ENCODE measurements at places on chromosomes 3 and 15.

GRCh38 chr3:21372316-21372715 is 378.7 kb downstream of the ZNF385D start:
- no peak for DNase-seq

GRCh38 chr3:169965562-169966427 is 812 bp upstream of the SEC62 start:
- no peak for DNase-seq

GRCh38 chr3:155702745-155703591 is 41.9 kb downstream of the PLCH1 start:
- peak; percentile 67 for DNase-seq

GRCh38 chr3:175702956-175703355 is 843.8 kb downstream of the NAALADL2 start:
- no peak for DNase-seq

GRCh38 chr3:185793381-185793780 is 31.5 kb downstream of the IGF2BP2 start:
- DNase-seq = no peak

DNA sequence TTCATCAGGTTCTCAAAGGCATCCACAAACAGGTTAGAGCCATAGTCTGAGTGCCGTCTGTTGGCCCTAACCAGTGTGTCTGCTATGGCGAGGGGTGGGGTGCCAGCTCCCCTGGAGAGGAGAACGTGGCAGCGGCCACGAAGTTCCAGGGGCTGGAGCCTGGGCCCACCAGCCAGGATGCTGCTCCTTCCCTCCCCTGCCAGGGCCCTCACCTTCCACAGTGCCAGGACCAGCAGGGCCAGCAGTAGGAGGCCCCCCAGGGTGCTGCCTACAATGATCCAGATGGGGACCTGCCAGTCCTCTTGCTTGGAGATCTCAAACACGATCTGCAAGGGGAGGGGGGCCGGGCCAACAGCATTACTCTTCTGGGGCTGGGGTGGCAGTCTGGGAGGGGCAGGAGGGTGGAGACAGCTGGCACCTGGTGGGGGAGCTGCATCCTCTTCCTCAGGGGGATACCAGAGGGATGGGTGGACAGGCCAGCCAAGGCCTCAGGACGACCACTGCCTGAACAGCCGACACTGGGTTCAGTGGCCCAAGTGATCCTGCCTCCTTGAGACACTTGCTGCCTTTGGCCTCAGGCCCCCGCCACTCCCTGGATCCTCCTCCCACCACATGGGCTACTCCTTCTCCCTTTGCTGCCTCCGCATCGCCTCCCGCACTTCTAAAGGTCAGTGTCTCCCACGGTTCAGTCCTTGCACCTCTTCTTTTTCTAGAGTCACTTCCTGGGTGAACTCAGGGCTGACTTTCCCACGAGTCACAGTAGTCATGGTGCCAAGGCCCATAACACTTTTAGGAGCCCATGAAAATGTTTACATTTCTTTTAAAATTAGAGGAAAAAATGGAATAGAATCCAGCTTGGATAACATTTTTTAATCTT is 26.3 kb downstream of the FEM1B start:
- no peak for DNase-seq

DNA sequence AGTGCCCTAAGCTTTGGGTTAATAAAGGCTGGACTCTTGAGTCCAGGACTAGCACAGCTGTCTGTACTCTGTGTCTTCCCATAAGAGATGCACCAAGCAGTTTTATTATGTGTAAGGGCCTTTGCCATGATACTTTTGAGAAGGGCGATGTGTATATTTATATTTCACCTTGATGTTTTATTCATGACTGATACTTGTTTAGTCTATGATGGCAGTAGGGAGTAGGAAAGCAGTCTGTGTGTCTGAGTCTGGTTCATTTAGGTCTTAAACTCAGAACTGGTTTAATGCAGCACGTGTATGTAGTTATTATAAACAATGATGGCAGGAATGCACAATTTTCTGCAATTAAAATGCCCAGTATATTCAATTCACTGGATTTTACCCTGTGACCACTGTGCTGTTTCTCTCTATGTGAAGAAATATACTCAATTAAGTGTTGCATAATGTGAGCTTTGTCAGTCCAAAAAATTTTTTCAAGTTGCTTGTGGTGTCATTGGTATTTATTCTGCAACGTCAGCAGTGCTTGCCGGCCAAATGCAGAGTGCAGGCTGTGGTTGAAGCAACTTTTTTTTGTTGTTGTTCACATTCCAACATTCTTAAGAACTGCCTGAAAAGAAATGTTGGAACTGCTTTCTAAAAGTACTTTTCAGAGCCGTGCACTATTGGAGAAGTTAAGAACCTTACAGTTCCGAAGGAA is 423.7 kb upstream of the SEMA6D start:
- peak; percentile 74 for DNase-seq

GRCh38 chr15:51335538-51336410 is 2.6 kb downstream of the CYP19A1 start:
- no peak for DNase-seq

DNA sequence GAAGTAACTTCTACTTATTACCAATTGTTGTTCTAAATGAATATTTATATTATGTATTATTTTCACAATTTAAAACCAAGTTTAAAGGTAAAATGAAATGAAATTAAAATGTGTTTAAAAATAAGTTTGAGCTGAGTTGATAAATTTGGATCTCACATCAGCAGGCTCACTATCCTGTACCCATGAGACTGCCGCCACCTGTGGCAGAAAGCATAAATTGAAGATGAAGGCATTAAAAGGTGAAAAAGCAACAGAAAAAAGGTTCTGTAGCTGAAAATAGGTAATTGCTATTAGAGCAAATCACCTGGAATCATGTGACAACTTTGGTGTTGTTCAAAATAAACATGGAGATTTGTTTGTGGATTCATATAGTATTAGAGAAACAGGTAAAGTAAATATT is 133.0 kb upstream of the CADM2 start:
- no peak for DNase-seq

GRCh38 chr3:11130385-11130784 is 23.9 kb upstream of the HRH1 start:
- DNase-seq = no peak

DNA sequence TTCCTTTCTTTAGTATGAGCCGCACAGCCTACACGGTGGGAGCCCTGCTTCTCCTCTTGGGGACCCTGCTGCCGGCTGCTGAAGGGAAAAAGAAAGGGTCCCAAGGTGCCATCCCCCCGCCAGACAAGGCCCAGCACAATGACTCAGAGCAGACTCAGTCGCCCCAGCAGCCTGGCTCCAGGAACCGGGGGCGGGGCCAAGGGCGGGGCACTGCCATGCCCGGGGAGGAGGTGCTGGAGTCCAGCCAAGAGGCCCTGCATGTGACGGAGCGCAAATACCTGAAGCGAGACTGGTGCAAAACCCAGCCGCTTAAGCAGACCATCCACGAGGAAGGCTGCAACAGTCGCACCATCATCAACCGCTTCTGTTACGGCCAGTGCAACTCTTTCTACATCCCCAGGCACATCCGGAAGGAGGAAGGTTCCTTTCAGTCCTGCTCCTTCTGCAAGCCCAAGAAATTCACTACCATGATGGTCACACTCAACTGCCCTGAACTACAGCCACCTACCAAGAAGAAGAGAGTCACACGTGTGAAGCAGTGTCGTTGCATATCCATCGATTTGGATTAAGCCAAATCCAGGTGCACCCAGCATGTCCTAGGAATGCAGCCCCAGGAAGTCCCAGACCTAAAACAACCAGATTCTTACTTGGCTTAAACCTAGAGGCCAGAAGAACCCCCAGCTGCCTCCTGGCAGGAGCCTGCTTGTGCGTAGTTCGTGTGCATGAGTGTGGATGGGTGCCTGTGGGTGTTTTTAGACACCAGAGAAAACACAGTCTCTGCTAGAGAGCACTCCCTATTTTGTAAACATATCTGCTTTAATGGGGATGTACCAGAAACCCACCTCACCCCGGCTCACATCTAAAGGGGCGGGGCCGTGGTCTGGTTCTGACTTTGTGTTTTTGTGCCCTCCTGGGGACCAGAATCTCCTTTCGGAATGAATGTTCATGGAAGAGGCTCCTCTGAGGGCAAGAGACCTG is 13.2 kb downstream of the GREM1 start:
- peak; percentile 88 for DNase-seq

DNA sequence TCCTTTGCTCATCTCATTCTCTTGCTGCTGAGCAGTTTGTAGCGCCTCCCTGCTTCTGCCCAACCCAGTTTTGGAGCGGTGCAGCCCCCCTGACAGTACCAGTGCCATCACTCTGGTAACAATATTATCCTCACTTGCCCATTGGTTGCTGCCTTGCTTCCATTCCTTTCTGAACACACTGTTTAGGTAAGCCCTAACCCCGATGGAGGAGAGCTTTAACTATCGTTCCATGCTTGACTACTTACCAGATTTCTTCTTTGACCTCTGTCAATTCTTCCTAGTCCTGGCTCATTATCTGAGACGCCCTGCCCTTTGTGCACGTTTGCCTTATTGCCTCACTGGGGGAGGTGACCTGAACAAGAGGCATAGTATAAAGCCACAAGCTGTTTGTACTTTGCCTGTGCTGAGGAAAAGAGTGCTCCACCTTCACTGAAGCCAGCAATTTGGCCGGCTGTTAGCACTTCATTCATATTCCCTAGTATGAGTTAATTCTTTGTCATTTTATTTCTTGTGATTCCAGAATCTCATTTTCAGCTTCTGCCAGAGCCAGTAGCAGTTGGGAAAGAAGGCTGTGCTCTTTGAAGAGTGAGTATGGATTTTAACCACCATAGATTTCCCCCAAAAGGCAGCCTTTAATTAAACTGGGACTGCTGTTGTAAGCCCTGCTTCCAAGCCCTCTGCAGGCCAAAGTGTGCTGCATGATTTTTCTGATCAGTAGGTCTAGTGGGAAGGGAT is 11.9 kb downstream of the ABHD6 start:
- no peak for DNase-seq

DNA sequence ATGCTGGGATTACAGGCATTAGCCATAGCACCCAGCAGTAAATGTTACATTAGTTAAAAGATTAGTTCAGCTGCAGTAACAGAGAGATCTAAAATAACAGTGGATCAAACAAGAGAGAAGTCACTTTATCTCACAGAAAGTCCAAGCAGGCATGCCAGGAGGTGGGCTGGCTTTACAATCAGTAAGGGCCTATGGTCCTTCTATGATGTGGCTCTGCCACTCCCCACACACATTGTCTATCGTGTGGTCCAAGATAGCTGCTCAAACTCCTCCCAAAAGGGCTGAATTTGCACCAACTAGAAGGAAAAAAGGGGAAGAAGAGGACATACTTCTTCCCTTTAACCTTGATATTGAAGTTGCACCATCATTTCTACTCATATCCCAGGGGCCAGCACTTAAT is 4.6 kb upstream of the RUVBL1 start:
- DNase-seq = no peak

DNA sequence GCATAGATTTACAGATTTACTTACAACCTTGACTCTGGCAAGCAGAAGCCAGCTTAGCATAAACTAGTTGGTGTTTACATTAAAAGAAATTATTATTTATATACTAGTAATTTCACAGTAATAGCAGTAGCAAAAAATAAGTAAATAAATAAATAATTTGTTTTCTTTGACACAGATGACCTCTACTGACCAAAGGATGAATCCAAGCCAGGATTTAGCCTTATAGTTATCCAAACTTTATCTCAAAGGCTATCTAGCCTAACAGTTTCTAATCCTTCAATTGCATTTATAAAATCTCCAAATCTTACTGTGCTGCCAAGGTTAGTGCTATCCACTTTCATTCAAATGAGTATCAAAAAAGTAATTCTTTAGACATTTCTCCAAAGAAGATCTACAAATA is 64.3 kb downstream of the FRMD5 start:
- no peak for DNase-seq

GRCh38 chr3:194582196-194582905 is 50.9 kb downstream of the TMEM44 start:
- DNase-seq = no peak

GRCh38 chr3:152235709-152236298 is 32.9 kb upstream of the MBNL1 start:
- no peak for DNase-seq

DNA sequence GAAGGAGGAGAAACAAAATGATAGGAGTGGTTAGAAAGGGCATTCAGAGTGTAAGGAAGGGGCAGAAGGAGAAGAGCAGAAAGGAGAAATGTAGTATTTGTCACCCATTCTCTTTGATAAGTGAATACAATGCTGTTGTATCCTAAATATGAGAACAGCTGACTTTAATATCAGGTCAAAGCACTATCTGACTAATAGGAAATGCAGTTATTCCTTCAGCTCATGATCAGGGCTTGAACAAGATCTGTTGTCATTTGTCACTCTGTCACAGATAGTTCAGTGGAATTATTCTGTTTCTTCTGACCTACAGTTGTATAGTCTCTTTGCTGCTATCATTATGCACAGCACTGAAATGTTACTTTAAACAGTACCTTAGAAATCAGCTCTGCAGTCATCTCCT is 149.4 kb downstream of the FRMD5 start:
- no peak for DNase-seq

- DNase-seq = no peak
These were observed 38.4 kb downstream of the OXSR1 start for GRCh38 chr3:38203690-38204089.

GRCh38 chr15:100588638-100589242 is 13.2 kb downstream of the LINS1 start:
- DNase-seq = no peak

GRCh38 chr15:90619468-90619867 is 89.7 kb downstream of the CRTC3 start:
- no peak for DNase-seq

- DNase-seq = peak; percentile 82
These were observed 45.5 kb upstream of the SLC41A3 start for GRCh38 chr3:126129398-126129891.

- no peak for DNase-seq
These were observed 129.8 kb downstream of the NR1I2 start for GRCh38 chr3:119911748-119912147.

- no peak for DNase-seq
These were observed 43.2 kb downstream of the ZMAT3 start for GRCh38 chr3:179028408-179028807.

- no peak for DNase-seq
These were observed 37.5 kb downstream of the SERPINI1 start for GRCh38 chr3:167772992-167773391.

DNA sequence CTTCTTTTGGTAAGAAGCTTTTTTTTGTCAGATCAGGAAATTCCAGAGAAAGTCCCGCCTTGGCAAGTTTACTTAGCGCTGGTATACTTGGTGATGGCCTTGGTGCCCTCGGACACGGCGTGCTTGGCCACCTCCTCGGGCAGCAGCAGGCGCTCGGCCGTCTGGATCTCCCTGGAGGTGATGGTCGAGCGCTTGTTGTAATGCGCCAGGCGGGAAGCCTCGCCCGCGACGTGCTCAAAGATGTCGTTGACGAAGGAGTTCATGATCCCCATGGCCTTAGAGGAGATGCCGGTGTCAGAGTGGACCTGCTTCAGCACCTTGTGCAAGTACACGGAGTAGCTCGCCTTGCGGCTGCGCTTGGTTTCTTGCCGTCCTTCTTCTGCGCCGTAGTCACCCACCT is 46.6 kb downstream of the QTRT2 start:
- no peak for DNase-seq
